ENCODE measurements at places on chromosomes 5 and 9.

GRCh38 chr5:131147258-131147657, 17.8 kb downstream of the HINT1 start:
- no peak for DNase-seq

DNA sequence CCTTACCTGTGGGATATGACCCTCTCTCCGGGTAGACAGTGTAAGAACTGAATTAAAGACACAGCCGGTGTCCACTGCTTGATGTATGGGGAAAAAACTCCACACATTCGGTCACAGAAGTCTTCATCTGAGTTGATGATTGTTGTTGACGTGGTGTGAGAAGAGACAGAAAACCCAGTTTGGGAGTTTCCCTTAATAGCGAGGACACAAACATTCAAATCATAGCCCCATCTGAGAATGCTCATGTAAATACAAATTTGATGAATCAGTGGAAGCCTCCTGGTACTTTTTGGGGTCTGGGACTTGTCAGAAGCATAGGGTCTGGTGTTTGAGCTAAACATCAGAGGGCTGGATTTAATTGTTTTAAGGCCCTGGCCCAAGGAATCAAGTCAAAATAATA, 11.0 kb downstream of the HAVCR1 start:
- no peak for DNase-seq

- DNase-seq, result no peak
Measured at GRCh38 chr9:117704597-117704996, 394 bp downstream of the TLR4 start.

DNA sequence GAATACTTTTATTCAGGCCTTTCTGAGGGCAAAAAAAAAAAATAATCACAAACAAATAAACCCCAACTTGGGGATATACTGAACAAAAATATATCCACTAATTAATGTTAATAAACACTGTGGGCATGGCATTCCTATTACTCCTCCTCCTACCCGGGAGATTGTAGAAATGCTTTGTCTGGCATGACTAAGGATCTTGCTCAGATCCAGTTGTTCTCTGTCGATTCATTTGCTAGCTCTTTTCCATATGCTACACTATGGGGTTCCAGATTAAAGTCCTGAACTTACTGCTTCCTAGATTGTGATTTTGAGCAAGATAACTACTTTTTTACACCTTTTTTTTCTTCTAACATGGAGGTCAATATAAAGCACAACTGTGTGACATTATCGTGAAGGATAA, 102.2 kb upstream of the PRR16 start:
- DNase-seq, result peak; percentile 2

GRCh38 chr5:133848341-133848811, 120.0 kb downstream of the C5orf15 start:
- DNase-seq, result no peak

DNA sequence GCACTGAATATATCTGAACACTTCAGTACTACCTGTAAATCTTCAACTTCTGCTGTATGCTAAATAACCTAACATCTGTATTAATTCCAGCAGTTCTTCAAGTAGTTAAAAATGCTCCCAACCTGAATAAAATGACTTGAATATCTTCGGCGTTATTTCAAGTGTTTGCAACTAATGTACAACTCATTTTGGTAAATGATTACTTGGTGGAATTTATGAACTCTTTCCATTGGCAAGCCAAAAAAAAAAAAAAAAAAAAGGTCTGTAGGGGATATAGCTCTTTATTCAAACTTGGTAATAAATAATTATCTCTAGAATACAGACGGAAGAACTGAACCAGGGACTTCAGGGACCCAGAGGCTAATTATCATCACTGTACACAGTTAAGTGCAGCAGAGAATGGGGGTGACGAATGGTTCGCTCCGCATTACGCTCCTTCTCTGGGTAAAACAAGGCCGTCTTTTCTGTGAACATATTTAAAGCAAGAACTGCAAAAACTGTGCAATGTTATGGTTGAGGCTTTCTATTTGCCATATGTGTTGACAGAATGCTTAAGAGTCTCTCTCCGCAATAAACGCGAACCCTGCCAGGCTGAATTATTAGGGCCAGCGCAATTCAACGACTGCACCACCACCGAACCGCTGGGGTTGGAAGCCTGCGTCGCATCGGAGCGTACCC, 1.9 kb upstream of the ERBIN start:
- DNase-seq, result peak; percentile 2

DNA sequence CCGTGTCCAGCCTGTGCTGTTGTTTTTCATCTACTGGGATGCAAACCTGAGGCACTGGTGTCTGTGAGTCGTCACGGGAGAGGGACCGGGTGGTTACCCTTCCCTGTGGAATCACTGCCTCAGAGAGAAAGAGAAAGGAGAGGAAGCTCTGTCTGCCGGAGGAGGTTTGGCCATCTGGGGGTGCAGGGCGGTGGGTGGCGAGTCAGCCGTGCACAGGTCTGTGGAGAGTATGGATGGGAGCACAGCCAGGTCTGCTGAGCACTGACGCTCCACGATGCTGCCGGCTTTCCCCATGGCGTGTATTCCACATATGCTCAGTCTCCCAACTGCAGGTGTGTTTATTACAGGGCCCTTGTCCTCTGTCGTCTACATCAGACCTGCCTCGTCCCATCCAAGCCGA, 395.2 kb upstream of the IRX4 start:
- DNase-seq, result no peak

DNA sequence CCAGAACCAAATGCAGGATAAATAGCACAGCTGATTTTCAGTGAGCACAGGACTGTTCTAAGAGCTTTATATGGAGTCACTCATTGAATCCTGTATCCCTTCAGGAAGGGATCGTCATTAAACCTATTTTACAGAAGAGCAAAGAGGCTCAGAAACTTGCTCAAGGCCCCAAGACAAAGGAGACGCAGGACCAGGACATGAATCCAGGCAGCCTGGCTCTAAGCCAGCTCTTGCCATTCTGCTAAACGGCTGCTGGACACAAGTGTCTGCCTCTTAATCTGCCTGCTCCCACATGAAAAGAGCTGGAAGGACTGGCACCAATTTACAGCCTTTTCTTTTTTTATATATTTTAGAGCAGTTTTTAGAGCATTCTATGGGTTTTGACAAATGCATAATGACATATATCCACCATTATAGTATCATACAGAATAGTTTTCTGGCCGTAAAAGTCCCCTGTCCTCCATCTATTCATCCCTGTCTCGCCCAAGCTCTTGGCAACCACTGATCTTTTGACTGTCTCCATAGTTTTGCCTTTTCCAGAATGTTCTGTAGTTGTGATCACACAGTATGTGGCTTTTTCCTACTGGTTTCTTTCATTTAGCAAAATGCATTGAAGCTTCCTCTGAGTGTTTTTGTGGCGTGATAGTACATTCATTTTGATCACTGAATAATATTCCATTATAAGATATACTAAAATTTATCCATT, 37.5 kb downstream of the RETREG1 start:
- DNase-seq, result no peak
